ENCODE measurements at places on chromosomes 16 and 17. TPM values are rescaled to one million over a fixed set of nuclear protein-coding genes. Genes with fewer than 3 reads are reported as not detected.
A peak's percentile ranks its signal among the peaks of the same experiment; 100 is the strongest.

The CCL17 gene
- polyA plus RNA-seq: not detected

The ABI3 gene
- polyA plus RNA-seq: 5.1 TPM

The RNF112 gene
- polyA plus RNA-seq: 27.7 TPM

The CCL15 gene
- 0.23 TPM for polyA plus RNA-seq

The MT1F gene
- 21.4 TPM for polyA plus RNA-seq

The C16orf90 gene
- polyA plus RNA-seq: not detected

- DNase-seq: peak; percentile 88
- H3K4me1 ChIP-seq: no peaks in the 10 kb centered on the region
- H3K4me3 ChIP-seq: no peak overlapping the region
- no peaks in the 10 kb centered on the region for H3K27me3 ChIP-seq
These were observed 7.5 kb downstream of the EIF1 start for GRCh38 chr17:41695954-41696757.

DNA sequence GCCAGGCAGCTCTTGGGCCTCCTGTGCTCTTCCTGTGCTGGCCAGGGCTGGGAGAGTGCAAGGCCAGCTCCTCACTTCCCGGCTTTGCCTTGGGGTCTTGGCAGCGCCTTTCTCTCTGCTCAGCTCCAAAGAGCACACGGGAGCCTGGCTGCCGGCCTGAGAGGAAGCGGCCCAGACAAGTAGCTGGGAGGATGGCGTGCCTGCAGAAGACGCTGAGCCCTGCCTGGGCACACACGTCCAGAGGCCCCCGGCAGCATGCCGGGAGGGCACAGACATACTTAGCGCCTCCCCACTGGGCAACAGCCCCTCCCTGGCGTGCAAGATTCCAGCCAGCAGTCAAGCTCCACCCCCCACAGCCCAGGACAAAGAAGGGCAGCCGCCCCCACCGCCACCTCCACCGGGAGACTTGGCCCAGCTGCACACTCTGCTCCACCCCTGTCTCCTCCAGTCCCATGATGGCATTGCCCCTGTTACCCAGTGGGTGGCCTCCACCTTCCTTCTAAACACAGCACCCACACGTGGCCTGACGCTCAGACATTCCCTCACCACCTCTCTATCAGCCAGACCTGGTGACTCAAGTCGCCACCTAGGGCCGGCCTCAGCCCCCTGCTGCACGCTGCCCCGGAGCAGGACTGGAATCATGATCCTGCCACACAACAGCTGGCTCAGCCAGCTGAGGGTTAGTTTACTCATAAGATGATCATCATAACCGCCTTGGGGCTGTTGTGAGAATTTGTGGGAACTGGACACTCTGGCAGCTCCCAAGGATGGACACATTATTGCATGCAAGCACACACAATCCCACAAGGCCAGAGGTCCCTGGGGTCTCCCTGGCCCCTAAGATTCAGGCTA lies 12.4 kb downstream of the SGCA start:
- peaks cover 3% of the 10 kb centered on the region for H3K36me3 ChIP-seq
- H3K4me3 ChIP-seq: peak overlapping the region; percentile 29
- no peaks in the 10 kb centered on the region for H3K27me3 ChIP-seq
- H3K4me1 ChIP-seq: peaks cover 58% of the 10 kb centered on the region

DNA sequence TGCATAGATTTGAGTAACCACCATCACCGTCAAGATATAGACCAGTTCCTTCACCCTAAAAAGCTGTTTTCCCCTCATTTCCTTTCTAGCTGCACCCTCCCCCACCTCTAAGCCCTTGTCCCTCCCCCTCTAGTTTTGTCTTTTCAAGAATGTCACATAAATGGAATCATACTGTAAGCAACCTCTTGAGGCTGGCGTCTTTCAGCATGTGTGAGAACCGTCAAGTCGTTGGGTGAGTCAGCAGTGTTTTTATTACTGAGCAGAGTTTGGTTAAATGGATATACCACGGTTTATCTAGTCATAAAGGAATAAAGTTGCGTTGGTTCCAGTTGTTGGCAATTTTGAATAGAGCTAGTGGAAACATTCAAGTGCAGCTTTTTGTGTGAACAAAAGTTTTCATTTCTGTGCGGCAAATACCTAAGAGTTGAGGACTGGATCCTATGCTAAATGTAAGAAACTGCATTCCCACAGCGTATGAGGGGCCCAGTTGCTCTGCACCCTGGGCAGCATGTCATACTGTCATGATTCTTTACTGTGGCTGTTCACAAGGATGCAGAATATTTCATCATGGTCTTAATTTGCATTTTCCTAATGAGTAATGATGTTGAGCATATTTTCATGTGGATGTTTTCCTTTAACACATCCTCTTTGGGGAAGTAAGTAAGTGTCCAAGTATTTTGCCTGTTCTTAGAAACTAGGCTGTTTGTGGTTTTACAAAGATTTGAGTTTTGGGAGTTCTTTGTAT lies 264.3 kb downstream of the CPPED1 start:
- H3K27me3 ChIP-seq: no peaks in the 10 kb centered on the region
- H3K27ac ChIP-seq: no peak overlapping the region
- H3K36me3 ChIP-seq: no peaks in the 10 kb centered on the region
- DNase-seq: no peak

DNA sequence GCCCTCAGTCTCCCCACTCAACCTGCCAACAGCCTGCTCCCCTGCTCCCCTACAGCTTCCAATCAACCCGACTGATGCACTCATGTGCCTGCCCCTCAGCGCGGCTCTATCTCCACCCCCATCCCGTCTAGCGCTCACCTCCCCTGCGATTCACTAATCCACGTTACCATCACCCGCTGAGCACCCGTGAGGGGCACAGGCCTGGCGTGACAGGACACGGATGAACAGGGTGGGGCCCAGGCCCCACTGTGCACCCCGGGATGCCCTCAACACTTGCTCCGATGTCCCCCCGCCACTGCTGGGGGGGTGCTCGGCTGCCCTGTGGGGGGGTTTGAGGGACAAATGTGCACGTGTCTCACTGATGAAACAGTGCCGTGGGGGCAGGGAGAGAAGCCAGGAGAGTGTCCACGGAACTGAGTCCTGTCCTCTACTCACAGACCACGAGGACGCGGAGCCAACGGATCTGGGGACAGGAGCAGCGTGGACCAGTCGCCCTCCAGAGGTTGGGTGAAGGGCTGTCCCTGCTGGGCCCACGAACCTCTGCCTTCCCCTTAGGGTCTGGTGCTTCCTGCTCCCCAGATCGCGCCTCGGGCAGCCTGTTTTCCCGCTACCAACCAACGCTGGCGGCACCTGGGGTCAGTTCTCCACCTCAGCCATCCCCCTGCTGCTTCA lies 66.7 kb downstream of the RPH3AL start:
- peaks cover 10% of the 10 kb centered on the region for H3K36me3 ChIP-seq
- H3K4me3 ChIP-seq: no peak overlapping the region
- no peak overlapping the region for H3K27ac ChIP-seq
- H3K4me1 ChIP-seq: no peaks in the 10 kb centered on the region
- no peaks in the 10 kb centered on the region for H3K27me3 ChIP-seq

DNA sequence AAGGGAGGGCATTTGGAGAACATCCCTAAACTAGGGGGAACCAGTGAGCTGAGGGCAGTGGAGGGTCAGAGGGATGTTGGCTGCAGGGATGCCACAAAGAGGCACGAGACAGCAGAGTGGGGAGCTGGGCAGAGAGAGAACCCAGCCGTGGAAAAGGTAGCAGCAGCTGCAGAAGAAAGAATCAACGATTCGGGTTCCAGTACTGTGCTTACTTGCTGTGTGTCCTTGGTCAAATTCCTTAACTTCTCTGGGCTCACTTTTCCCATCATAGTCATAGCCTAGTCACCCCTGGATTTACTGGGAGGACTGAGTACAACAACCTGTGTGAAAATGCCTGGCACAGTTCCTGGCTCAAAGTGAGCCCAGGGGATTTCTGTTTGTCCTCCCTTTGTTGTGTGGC lies 12.8 kb upstream of the MMP2 start:
- H3K27ac ChIP-seq: no peak overlapping the region
- DNase-seq: no peak
- H3K36me3 ChIP-seq: no peaks in the 10 kb centered on the region
- peaks cover 15% of the 10 kb centered on the region for H3K4me1 ChIP-seq
- no peaks in the 10 kb centered on the region for H3K27me3 ChIP-seq

DNA sequence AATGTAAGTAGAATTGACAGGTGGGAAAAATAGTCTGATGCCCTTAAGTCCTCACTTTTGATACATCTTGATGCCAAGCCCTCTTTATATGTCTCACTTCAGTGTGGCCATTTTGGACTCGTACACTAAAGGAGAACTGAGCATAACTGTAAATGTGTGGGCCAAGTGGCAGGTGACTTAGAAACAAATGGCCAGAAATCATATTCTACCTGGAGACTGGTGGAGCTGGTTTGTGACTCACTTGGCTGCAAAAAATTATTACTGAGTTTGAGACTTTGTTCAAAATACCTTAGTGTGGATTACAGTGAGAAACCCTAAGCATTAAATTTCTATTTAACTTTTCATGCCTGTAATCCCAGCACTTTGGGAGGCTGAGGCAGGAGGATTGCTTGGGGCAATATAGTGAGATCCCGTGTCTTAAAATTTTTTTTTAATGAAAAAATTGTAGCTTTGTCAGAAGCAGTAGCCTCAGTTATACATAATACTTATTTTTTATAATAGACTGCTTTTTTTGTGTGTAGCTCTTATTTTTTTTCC lies 5.0 kb downstream of the HAPSTR1 start:
- H3K36me3 ChIP-seq: peaks cover 19% of the 10 kb centered on the region
- no peaks in the 10 kb centered on the region for H3K27me3 ChIP-seq

- peaks cover 8% of the 10 kb centered on the region for H3K4me1 ChIP-seq
- H3K27ac ChIP-seq: no peak overlapping the region
- peaks cover 34% of the 10 kb centered on the region for H3K36me3 ChIP-seq
These were observed 113.5 kb downstream of the CLEC16A start for GRCh38 chr16:11057711-11058345.

DNA sequence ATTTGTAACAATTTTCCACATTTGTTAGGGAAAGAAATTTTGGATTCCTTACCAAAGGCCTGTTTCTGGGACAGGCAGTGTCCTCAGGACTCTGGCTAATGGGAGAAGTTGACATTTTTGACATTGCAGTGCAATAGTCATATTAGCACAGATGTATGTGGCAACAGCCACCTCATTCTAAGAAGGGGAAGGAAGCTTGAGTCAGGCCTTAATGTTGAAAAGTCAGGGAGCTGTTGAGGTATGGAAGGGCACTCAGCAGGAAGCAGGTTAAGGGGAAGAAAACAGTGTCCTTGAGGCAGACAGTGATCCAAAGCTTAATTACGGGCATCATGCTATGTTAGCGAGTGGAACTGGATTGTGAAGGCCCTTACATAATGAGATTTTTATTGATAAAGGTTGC lies 20.9 kb downstream of the AKTIP start:
- no peaks in the 10 kb centered on the region for H3K4me1 ChIP-seq
- no peak overlapping the region for H3K4me3 ChIP-seq
- no peak for DNase-seq
- peaks cover 35% of the 10 kb centered on the region for H3K36me3 ChIP-seq
- no peak overlapping the region for H3K27ac ChIP-seq

GRCh38 chr16:56815721-56816120 lies 49.3 kb upstream of the SLC12A3 start:
- H3K4me3 ChIP-seq: no peak overlapping the region
- peaks cover 12% of the 10 kb centered on the region for H3K36me3 ChIP-seq
- peaks cover 12% of the 10 kb centered on the region for H3K4me1 ChIP-seq
- peak overlapping the region; percentile 22 for H3K27ac ChIP-seq
- peak; percentile 61 for DNase-seq

DNA sequence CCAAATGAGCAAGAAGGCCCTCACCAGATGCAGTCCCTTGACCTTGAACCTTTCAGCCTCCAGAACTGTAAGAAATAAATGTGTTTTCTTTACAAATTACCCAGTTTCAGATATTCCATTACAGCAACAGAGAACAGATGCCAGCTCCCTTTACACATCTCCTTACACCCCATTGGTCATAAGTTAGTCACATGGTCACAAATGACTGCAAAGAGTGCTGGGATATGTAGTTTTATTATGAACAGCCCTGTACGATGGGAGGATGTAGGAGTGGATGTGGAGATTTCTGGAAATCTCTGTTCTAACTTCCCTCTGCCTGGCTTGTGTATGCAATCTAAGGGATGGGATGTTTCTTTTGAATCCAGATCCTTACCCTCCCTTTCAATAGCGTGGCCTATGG lies 13.3 kb upstream of the RPL38 start:
- H3K27me3 ChIP-seq: no peaks in the 10 kb centered on the region
- no peaks in the 10 kb centered on the region for H3K36me3 ChIP-seq
- peaks cover 21% of the 10 kb centered on the region for H3K4me1 ChIP-seq
- DNase-seq: no peak
- H3K4me3 ChIP-seq: no peak overlapping the region
- no peak overlapping the region for H3K27ac ChIP-seq

DNA sequence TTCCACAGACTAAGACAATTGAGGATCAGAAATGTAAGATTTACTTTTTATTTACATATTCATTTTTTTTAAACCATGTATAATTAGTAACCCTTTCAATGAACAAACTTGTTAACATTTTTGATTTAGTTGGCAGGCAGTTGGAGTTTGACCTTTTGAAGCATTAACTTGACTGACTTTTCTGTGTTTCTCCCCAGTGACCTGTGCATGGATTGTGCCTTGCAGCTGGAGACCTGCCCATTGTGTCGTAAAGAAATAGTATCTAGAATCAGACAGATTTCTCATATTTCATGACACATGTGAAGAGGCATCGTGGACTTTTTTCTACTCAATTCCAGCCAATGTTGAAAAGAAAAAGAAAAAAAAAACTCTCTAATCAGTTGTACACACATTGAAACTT lies 6.4 kb upstream of the ARL2BP start:
- no peak overlapping the region for H3K4me3 ChIP-seq
- no peaks in the 10 kb centered on the region for H3K27me3 ChIP-seq
- peaks cover 10% of the 10 kb centered on the region for H3K36me3 ChIP-seq
- H3K4me1 ChIP-seq: no peaks in the 10 kb centered on the region

DNA sequence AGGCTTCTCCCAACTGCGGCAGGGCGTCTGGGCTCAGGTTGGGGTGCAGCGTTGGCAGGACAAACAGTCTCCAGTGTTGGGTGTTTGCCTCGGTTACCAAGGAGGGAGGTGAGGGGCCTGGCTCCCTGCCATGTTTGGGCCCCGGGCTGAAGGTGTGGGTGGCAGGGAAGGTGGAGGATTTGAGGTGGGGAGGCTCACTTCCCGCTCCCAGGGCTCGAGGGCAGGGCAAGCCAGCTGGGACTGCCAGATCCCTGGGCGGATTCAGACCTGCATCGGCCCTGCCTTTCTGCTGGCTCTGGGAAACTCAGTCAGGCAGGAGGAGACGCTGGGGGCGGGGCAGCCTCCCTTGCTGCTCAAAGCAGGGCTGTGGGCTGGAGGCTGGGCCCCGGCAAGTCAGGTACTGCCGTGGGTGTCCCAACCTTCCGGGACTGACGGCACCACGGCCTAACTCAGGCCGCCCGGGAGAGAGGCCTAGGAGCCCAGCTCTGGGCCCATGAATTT lies 31.3 kb upstream of the KRT17 start:
- H3K36me3 ChIP-seq: no peaks in the 10 kb centered on the region
- no peaks in the 10 kb centered on the region for H3K27me3 ChIP-seq
- DNase-seq: no peak
- peak overlapping the region; percentile 61 for H3K27ac ChIP-seq
- H3K4me3 ChIP-seq: no peak overlapping the region
- H3K4me1 ChIP-seq: peaks cover 13% of the 10 kb centered on the region
